ENCODE measurements at places on chromosomes 1 and 21.

DNA sequence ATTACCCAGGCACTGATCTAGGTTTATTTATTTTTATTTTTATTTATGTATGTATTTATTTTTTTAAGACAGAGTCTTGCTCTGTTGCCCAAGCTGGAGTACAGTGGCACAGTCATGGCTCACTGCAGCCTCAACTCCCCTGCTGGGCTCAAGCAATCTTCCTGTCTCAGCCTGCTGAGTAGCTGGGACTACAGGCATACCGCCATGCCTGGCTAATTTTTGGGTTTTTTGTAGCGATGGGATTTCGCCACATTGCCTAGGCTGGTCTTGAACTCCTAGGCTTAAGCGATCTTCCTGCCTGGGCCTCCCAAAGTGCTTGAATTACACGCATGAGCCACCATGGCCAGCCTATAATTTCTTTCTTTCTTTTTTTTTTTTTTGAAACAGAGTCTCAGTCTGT lies 9.4 kb downstream of the PHACTR4 start:
- DNase-seq, result no peak

GRCh38 chr1:94209425-94209824 lies 28.0 kb downstream of the ARHGAP29 start:
- DNase-seq, result no peak

DNA sequence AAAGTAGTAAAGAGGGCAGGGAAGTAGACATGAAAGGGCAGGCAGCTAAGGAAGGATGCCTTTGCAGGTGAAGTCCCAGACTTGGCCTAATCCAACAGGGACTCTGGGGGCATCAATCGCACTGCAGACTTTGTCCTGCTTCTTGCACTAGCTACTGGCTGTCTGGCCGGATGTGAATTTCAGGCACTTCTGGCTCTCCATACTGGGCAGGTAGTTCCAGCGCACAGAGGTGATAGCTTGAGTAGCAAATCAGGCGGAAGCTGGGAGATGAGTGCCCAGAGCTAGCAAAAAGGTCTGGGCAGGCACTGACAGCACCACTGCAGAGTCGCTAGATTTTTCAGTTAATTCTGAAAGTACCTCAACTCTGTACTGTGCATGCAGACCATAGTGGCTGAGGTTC lies 997 bp downstream of the RSPH1 start:
- no peak for DNase-seq

- no peak for DNase-seq
Measured at GRCh38 chr1:173648880-173649605, 13.9 kb downstream of the TEX50 start.

GRCh38 chr21:29943885-29944284 lies 4.1 kb upstream of the GRIK1 start:
- no peak for DNase-seq

DNA sequence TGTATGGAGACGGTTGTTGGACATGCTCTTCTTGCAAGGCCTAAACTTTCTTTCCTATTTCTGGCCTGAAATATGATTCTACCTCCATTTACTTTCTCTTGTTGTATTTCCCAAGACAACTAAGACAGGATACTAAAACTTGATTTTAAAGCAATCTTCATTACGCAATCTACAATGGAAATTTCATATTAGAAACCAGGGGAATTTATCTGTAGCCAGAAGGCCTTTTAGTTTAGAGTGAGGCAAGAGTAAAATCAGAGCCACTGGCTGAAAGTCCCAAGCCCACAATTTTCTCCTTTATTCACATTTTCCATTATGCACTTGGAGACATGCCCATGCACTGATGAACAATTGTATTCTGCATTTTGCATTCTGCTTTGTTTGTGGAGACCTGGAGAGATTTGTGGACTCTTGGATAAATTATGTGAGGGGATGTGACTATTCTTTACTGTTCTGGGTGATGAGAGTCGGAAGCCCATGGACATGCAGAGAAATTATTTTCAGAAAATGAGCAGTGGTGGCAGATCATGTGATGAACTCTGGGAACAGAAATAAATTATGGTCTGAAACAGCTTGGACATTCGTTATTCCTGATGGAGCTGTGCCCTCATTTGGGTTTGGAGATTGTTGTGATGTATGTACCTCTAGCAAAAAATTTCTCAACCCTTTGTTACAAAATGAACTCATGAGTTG lies 336.8 kb downstream of the SEC16B start:
- DNase-seq, result no peak

DNA sequence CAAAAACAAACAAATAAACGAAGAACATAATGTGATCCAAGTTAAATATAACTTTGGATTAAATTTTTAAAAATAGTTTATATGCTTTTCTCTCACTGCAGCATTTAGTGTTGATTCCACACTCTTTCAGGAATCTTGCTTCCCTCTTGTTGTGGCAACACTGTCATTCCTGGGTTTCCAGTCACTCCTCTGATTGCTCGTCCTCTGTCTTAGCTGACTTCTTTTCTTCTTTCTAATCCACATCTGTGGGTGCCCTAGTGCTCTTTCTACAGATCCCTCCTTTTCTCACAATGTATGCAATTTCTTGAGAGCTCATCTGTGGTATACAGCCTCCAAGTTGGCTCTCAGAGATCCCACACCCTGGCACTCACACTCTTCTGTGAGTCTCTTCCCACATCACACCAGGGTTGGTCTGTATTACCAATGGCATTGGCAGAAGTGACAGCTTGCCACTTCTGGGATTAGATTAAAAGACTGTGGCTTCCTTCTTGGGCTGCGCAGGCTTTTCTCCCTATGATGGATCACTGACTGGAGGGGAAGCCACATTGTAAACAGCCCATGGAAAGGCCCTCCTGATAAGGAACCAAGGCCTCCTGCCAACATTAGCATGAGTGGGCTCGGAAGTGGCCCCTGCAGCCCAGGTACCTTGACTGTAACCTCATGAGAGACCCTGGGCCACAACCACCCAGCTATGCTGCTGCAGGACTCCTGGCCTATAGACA lies 11.5 kb upstream of the MYOC start:
- DNase-seq, result no peak

GRCh38 chr1:71086331-71086730 lies 5.5 kb upstream of the ZRANB2 start:
- no peak for DNase-seq

GRCh38 chr1:18653916-18654315 lies 23.3 kb downstream of the PAX7 start:
- no peak for DNase-seq

DNA sequence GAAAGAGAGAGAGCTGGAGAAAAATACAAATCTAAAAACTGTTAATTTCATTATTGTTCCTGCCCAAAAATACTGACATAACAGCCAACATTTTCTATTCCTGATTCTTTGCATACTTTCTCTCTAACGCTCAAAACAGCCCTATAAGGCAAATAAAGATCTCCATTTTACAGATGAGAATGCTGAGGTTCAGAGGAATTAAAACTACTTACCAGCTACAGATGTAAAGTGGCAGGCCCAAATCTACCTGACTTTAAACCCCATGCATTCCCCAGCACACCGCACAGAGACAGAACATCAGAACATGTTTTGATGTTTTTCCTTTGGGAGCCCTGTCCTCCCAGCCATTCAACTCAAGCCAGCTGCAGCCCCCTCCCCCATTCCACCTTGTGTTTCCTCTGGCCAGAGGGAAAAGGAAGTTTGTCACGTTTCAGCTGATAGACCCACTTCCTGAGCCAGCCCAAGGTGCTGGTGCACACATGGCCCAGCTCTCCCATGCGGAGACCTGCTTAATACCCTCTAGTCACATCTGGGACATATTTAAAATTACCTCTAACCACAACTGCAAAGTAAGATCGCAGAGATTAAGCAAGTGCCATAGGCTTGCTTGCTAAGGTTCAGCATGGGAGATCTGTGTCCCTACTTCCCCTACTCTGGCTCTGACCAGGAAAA lies 133.1 kb upstream of the NFIA start:
- no peak for DNase-seq

Measured in stimulated activated CD4-positive, alpha-beta T cell treated with anti-CD3 and anti-CD28 coated beads, Interleukin-1b, Interleukin-23, amount 100 ng/mL, for 4 hours (primary cell).